Fibroblast of the aortic adventitia (primary cell): ENCODE measurements at places on chromosomes 3 and 15. TPM values are rescaled to one million over a fixed set of nuclear protein-coding genes. Genes with fewer than 3 reads are reported as not detected.
A peak's percentile ranks its signal among the peaks of the same experiment; 100 is the strongest.

DNA sequence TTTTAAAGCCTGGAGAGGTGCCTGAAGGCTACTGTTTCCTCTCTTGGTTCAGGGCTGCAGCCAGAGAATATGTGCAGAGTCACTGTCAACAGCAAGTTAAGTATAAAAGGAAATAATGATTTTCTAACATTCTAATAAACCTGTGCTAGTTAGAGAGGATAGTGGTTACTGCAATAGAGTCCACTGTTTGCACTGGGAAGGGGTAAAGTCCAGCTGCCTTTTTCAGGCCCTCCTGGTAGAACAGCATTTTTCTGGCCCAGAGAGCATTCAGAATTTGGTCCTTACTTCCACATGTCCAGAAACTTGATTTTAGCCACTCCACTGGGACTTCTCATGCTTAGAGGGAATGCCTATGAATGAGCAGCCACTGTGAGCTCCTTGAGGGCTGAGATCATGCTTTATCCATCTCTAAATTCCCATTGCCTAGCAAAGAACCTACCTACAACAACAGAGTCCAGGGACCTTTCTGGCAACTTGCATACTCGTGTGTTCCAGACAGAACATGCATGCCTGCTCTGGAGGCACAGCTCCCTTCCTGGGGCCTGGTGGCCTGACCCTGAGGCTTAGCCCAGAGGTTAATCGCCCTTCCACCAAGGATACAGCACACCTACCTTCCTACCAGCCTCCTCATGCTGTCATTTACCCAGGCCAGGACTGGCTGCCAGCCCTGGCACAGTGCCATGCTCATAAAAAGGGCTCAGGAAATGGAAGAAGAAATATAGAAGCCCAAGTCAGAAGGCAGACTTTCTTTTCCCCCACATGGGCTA lies 50.3 kb upstream of the ATP13A3 start:
- DNase-seq, result peak; percentile 42

DNA sequence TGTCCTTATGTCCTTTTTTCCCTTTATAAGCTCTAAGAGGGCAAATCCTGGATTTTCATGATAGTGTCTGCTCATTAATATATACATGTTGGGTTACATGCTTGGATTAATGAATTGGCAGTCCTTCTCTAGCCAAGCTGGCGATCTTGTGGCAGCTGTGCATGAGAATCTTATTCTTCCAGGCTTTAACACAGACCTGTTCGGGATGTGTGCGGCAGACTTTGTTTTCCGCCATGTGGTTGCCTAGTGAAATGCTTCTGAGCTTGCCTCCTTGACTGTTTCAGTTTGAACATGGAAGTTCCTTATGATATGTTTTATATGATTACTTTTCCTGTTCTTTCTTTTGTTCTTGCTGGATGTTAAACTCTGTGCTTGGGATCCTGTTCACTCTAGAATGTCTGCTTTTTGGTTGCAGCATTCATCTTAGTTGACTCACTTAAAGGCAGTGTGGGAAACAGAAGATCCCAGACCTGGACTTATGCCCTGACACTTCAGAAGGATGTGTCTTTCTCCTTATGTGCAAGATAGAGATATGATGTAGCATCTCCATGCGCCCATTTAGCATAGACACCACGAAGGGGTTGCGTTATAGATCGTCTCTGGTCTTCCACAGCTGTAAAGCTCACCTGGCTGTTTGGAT lies 7.2 kb downstream of the CHCHD6 start:
- peak; percentile 39 for DNase-seq

DNA sequence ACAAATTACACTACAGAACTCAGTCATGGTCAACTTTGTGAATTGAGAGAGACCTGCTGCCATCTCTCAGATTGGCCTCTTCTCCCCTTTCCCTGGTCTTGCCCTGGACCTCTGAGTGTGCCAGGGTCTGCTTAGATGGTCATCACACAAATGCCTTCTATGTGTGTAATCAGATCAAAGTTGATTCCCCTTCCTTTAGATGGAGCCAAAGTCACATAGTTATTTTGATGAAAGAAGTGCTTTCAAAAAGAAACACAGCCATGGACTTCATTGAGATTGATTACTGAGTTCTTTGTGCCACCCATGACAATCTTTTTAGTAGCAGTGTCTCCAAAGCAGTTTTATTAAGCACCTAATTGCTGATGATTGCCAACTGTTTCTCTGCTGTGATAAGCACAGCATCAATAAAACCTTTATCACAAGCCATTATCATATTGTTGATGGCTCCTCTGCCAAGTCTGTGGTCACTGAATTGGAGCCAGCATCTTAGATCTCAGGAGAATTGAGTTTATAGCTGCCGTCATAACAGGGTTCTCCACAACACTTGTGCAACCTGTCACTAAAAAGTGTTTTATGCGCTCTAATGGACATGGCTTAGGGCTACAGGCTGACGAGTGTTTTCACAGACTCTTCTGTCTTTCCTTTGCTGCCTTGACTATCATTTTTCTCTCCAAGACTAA lies 149.7 kb upstream of the NUDT16 start:
- no peak for DNase-seq

GRCh38 chr3:31488475-31489017 lies 44.2 kb upstream of the STT3B start:
- no peak for DNase-seq

The CTXN2 gene
- not detected in 2 replicates for total RNA-seq

DNA sequence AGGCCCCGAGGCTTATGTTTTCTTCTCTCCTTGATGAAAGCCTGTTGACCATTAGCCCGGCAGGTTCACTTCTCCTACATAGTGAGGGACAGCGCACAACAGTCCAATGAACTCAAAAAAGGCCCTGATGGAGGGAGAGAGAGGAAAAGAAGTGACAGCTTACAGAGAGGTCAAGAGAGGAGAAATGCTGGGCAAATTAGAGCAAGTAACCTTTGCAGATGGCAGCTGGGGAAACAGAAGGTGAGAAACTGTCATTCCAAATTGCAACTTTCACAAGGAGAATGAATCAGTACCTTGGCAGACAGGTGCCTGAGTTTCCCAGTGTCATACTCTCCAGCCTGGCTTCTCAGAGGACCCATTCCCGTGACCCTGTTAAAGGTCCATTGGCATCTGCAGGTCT lies 252.0 kb downstream of the EPHB1 start:
- no peak for DNase-seq

The CCR3 gene
- not detected in 2 replicates for total RNA-seq

- DNase-seq, result no peak
Observed at GRCh38 chr3:45765266-45765851, 31.0 kb downstream of the SLC6A20 start.

The ILDR1 gene
- not detected in 2 replicates for total RNA-seq

- no peak for DNase-seq
Observed at GRCh38 chr3:152352554-152352953, 83.8 kb downstream of the MBNL1 start.

DNA sequence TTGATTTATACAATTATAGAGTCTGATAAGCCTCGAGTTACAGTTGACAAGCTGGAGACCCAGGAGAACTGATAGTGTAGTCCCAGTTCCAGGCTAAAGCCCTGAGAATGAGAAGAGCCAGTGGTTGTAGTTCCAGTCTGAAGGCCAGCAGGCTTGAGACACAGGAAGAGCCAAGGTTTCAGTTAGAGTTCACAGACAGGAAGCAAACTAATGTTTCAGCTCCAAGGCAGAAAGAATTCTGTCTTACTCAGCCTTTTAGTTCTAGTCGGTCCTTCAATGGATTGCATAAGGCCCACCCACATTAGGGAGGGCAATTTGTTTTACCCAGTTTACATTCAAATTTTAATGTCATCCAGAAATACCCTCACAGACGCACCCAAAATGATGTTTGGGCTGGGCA lies 102.7 kb downstream of the CDIN1 start:
- peak; percentile 37 for DNase-seq

The PRR20G gene
- not detected in 2 replicates for total RNA-seq

DNA sequence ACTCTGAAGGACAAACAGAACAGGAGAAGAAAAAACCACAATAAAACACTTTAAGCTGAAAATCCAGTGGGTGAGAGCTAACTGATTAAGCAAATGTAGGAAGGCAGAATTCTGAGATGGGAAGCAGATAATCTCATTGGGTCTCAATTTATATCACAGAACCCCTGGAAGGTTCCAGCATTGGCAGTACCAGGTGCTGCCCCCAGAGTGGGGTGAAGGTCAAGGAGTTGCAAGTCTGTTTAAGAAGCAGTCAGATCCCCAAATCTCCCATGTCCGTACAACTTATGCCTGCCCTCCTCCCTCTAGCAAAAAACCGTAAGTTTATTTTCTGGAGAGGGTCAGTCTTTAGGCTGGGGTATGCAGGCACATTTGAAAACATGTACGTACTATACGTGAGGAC lies 45.1 kb downstream of the PXK start:
- no peak for DNase-seq

The PRR23A gene
- total RNA-seq, result not detected in 2 replicates

DNA sequence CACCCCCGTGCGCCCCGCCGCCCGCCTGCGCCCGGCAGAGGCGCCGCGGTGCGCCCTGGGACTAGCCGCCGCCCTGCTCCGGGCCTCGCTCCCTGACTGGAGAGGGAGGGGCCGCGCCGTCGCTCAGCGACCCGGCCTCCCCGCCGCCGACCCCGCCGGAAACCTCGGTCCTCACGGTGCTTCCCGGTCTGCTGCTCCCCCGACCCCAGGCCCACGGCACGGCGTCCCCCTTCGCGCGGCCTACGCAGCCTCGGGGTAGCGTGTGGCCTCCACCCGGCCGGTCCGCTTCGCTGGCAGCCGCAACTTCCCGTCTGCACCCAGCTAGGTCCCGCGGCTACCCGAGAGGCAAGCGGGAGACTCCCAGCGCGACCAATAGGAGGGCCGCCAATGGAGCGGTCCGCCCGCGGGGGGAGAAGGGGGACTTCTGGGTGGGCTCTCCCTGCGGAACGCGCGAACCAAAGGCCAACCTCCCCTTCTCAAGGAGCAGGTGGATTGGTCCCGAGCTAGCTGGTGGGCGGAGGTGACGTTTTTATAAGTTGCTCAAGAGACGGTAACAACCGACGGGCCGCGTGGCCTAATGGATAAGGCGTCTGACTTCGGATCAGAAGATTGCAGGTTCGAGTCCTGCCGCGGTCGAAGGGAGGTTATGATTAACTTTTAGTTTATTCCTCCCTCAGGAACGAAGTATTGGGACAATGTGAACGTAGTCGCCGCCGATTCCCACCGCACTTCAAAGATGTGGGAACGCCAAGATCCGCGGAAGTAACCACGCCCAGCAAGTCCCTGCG lies at the start of gene POLG:
Gene POLG (minus strand): TSS at position 315 of the 788 bp plus-strand sequence. CDS start 1,070 bp downstream, outside the sequence.
- DNase-seq, result peak; percentile 99

DNA sequence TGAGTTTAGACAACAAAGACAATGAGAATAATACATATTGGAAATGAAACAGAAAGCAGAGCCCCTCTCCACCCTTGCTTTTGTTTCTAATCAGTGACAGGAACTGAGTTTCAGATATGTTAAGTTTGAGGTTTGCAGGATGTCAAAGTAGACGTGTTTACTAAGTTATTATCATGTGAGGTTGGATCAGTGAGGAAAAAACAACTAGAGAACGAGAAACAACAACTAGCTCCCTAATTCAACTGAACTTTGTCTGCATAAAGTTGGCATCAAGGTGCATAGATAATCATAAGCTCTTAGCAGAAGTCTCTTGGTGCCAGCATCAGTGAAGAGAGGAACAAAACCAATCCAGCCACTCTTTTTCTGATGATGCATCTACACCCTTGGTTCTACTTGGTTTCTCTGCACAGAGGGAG lies 491.1 kb upstream of the NR2F2 start:
- DNase-seq, result peak; percentile 19

The CHRNA5 gene
- 1.1 and 1.6 TPM in 2 replicates for total RNA-seq

The CASR gene
- total RNA-seq, result not detected in 2 replicates

DNA sequence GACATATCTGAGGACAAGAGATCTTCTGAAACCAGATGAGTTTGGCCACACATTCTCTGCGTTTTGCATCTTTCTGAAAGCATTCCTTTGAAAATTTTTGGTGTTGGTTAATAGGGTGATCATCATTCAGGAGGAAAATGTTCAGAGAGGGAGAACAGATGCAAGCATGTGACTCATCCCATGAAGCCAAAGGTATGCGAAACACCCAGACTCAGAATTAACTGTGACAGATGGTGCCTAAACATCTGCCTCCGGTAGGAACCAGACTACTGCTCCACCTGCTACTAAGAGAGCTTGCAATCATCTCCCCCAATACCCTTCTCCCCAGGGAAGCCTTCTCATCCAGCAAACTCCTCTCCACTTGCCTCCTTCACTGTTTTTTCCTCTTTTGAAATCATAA lies 46.2 kb downstream of the TRIM69 start:
- no peak for DNase-seq

GRCh38 chr15:64911311-64912186 lies at the start of gene ANKDD1A:
TSS of gene ANKDD1A (plus strand) at chr15:64911902. CDS start at chr15:64911931, 29 bp downstream.
- DNase-seq, result peak; percentile 28

DNA sequence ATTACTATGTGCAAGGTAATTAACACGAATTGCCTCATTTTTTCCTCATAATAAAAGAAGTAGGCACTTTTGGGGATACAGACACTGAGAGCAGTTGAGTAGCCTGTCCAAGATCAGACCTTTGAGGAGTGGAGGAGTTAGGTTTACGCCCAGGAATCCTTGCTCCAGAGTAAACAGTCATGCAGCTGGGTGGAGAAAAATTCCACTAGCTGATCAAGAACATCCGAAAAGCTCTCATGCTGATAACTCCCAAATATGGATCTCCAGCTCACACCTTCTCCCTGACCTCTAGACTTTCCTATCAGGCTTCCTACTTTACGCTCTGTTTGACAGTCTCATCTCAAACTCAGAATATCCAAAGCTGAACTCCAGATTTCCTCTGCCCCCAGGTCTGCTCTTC lies 53.3 kb downstream of the ST6GAL1 start:
- DNase-seq, result peak; percentile 40

GRCh38 chr3:114455432-114455831 lies 161.6 kb downstream of the TIGIT start:
- DNase-seq, result no peak

The COL8A1 gene
- 24.3 and 25.1 TPM in 2 replicates for total RNA-seq

The CPA3 gene
- total RNA-seq, result 0.18 and 1.6 TPM in 2 replicates

- DNase-seq, result no peak
Observed at GRCh38 chr3:118501152-118501551, 533.5 kb downstream of the IGSF11 start.

GRCh38 chr3:162052636-162053035 lies 556.0 kb downstream of the OTOL1 start:
- DNase-seq, result no peak

GRCh38 chr3:126858401-126858800 lies 124.5 kb upstream of the PLXNA1 start:
- DNase-seq, result no peak

The CHST14 gene
- total RNA-seq, result 8.8 and 14.9 TPM in 2 replicates

The GOLGA8S gene
- total RNA-seq, result under 0.01 TPM in 1 of 2 replicates, not detected in the other

DNA sequence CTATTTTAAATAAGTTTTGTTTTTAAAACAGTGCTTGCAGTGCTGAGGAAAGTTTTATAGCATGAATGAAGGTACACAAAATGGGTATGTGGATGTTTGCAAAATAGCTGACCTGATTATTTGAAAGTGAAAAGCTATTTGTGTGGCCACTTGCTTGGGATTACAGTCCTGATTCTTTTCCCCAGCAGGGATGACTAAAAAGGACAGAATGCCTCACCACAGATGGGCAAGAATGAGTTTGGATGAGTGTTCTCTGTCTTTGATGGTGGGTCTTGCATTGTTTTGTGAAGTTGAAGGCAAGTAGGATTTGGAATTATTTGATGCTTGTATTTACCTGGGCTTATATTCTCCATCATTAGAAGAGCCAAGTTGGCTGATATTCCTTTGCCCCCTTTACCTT lies 48.8 kb upstream of the MEIS2 start:
- DNase-seq, result no peak

GRCh38 chr3:161066930-161067329 lies 38.2 kb downstream of the B3GALNT1 start:
- DNase-seq, result no peak
